Activated CD4-positive, alpha-beta T cell treated with anti-CD3 and anti-CD28 coated beads for 36 hours (primary cell): ENCODE measurements at places on chromosomes 11 and 22. TPM values are rescaled to one million over a fixed set of nuclear protein-coding genes. Genes with fewer than 3 reads are reported as not detected.

- peak; percentile 67 for DNase-seq
These were observed 18.9 kb downstream of the SHANK3 start for GRCh38 chr22:50691521-50691920.

DEUP1 gene
- not detected for total RNA-seq

MYO18B gene
- total RNA-seq: 0.53 TPM

DNA sequence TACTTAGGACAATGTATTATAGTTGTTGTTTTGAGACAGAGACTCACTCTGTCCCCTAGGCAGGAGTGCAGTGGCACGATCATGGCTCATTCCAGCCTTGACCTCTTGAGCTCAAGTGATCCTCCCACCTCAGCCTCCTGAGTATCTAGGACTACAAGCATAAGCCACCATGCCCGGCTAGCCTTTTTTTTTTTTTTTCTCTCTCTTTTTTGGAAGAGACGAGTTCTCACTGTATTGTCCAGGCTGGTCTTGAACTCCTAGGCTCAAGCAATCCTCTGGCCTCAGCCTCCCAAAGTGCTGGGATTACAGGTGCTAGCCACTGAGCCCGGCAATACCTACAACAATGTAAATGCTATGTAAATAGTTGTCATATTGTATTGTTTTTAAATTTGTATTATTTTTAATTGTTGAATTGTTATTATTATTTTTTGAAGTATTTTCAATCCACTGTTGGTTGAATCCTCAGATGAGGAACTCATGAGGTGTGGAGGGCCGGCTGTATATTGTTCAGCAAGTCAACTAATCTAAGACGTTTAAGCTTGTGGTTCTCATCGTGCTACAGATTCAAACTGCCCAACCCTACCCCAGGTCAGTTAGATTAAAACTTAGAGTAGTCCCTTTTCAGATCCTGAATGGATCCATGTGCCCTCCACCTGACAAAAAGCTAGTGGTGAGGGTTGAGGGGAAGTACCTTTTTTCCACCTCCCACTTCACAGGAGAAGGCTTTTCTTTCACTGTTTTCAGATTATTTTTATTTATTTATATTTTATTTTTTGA, 11.9 kb upstream of the ZNF280A start:
- DNase-seq: no peak

GRCh38 chr11:75195167-75195962, 44.5 kb downstream of the SLCO2B1 start:
- no peak for DNase-seq

DNA sequence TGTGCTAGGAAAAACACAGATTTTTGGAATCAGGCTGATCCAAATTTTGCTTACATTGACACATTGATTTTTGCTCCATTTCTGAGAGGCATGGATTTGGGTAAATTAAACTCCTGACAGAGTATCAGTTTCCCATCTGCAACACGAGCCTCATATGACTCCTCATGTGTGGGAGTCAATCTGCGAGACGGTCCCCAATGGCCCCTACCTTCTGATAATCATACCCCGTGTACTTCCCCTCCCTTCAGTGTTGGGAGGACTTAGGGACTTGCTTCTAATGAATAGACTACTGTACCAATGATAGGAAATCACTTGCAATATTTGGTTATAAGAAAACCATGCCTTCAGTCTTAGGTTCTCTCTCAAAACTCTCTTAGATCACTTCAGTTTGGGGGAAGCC, 302.7 kb downstream of the ETS1 start:
- peak; percentile 39 for DNase-seq

PEX26 gene
- 50.7 TPM for total RNA-seq

DNA sequence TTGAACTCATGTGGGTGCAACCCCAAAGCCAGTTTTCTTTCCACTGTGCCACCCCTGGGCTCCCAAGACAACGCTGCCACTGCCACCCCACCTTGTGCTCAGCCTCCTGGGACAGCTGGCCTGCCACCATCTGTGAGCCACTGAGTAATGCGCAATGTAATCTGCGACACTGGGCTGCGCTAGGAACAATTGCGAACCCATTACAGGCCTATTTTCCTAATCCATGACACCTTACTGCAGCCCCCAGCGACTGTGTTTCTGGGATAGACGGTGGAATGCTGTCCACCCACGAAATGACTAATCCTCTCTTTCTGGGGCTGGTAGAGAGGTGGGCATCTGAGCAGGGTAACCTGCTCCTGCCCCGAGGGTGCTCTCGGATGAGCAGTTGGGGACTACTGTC, 22.2 kb downstream of the FLRT1 start:
- no peak for DNase-seq

DNA sequence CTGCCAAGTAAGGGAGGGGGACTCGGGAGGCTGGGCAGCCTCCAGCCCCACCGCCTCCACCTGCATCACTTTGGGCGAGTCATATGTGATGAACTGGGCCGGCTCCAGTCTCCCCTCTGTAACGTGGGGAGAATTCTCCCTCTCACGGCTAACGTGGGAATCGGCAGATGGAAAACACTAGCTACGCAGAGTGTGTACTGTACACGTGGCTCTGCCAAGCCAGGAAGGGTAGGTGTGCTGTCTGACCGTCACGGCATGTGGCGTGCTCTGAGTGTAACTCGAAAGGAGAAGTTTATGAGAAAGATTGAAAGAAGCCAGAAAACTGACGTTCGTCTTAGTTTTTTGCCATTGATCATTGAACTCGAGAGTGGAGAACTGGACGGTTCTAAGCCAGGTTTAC, 13.7 kb downstream of the TRMU start:
- DNase-seq: no peak

- no peak for DNase-seq
These were observed 119.1 kb downstream of the CHST1 start for GRCh38 chr11:45546366-45546765.

DNA sequence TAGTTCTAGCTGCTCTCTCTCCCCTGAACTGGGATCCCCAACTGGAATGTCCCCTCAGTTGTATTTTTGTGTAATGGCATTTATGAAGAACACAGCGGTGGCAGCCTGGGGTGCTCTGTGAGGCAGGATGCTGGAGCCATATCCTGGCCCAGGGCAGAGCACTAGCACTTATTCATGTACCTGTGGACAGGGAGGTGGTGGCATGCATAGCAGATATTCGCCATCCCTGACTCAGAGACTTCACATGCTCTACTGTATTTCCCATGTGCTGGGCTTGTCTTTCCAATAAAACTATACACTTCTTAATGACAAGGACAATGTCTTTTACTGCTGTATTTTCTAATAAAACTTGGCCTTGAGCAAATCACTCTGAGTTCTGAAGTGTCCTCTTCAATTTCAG, 125.3 kb downstream of the ADAMTS15 start:
- DNase-seq: no peak

GAL gene
- 2.2 TPM for total RNA-seq

GRCh38 chr11:67111261-67111660, 7.8 kb upstream of the KDM2A start:
- DNase-seq: no peak

DNA sequence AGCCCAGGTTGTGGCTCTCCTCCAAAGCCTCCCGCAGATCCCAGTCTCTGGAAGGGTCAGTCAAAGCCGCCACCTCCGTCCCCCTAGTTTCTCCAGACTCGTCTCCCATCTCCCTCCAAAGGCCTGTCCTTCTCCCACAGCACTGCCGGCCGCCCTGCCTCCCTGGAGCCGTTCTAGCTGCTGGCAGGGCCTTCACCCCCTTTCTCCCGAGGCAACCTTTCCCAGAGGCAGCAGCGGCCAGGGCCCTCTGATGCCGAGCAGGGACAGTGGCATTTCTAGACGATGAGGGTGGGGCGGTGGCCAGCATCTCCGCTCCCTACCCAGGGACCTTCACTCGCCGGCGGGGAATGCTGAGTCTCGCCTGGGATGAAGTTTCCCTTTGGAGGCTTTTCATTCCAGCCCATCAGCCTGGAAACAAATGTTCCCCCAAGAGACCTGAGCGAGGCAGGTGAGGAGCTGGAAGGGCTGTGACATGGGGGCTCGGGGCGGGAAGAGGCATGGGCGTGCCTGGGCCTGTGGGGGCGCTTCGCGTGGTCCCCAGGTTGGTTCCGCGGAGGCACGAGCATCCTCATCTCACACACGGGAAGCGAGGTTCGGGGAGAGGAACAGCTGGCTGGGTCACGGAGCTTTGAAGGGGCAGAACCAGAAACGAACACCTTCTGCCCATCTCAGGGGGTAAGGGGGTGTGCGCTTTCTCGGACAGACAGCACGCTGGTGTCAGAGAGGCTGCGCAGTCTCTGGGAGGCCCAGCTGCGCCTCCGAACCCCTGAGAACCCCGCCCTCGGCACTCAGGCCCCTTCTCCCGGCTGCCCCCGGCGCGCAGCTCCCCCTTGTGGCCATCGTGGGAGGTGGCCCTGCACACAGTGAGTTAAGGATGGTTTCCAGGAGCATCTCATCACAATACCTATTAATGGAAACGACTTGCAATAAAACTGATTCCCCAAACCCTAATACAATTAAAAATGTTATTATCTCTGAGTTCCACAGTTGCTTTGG, 18.1 kb upstream of the KLHL35 start:
- peak; percentile 71 for DNase-seq

GRCh38 chr11:2742611-2743426, 43.0 kb upstream of the KCNQ1OT1 start:
- no peak for DNase-seq

OR10A2 gene
- not detected for total RNA-seq

APLP2 gene
- total RNA-seq: 34.6 TPM

GRCh38 chr11:7261578-7261977, 9.9 kb downstream of the SYT9 start:
- DNase-seq: no peak

ROBO4 gene
- total RNA-seq: not detected

GRCh38 chr11:2328021-2328420, 26.2 kb downstream of the TSPAN32 start:
- DNase-seq: no peak

- DNase-seq: no peak
These were observed 79.6 kb downstream of the PHF21B start for GRCh38 chr22:44930016-44930710.

GRCh38 chr22:49016909-49017481, 810.7 kb downstream of the BRD1 start:
- DNase-seq: no peak

GRCh38 chr11:19827399-19828135, 114.9 kb downstream of the NAV2 start:
- DNase-seq: no peak

OR5M8 gene
- not detected for total RNA-seq

DNA sequence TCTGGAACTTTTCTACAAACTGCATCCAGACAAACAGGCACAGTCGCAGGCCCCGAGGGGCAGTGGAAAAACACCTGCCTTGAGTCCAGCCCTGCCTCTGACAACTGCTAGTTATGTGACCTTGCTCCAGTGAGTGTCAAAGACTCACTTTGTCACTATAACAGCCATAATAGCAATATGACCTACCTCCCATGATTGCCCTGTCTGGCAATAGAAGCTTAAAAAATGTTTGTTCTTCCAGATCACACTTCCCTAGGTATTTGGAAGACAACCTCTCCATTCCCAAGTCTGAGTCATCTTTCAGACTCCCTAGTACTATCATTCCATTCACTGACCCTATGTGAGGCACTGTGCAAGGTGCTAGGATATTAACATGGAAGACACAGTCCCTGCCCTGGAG, 74.5 kb downstream of the RPL27A start:
- DNase-seq: no peak

OR51B4 gene
- total RNA-seq: not detected

DNA sequence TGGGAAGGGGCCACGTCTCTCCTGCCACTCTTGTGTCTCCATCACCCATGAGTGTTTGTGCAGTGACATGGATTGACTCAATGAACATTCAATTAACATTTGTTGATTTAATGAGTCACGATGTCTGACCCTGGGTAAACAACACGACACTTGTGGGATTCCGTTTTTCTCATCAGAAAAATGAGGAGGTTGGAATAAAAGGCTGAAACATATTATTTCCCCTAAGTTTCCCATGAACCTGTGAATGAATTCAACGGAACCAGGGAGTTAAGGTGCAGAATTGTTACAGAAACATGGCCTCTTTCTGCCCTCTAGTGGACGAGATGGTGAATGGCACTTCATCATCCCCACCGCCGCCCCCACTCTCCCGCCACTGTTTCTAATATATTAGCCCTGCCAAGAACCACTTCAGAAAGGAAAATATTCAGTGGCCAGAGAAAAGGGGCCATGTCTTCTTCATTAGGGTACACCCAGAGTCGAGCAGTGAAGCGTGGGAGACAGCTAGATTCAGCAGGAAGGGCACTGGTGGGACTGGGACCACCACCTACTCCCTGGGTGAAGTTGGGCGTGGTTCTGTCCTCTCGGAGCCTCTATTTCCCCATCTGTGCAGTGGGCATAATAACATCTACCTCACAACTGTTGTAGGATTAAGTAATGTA, 46.3 kb upstream of the SYT13 start:
- DNase-seq: peak; percentile 51

DNA sequence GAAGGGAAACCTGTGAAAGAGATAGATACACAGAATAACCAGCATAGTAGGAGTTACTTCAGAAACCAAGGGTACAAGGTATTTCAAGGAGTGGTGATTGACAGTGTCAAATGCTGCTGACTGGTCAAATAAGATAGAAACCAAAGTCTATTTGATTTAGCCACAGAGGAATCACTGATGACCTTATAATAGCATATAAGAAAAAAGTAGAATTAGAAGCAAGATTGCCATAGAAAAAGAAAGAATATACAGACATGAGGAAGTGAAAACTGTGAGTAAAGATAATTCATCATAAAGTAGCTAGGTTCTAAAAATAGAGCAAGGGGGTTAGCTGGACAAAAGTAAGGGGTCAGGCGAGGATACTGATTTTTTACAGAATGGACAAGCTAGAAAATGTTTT, 14.2 kb downstream of the ZBTB44 start:
- DNase-seq: no peak

TMEM86A gene
- total RNA-seq: 0.26 TPM

GRCh38 chr11:61762798-61763197, 10.4 kb downstream of the MYRF start:
- DNase-seq: no peak

CASP4 gene
- 59.1 TPM for total RNA-seq

- DNase-seq: no peak
These were observed 1.3 kb downstream of the TOLLIP start for GRCh38 chr11:1307998-1308742.

GRCh38 chr11:70471254-70471653, 72.9 kb downstream of the CTTN start:
- DNase-seq: peak; percentile 49

MIOX gene
- 0.44 TPM for total RNA-seq

DNA sequence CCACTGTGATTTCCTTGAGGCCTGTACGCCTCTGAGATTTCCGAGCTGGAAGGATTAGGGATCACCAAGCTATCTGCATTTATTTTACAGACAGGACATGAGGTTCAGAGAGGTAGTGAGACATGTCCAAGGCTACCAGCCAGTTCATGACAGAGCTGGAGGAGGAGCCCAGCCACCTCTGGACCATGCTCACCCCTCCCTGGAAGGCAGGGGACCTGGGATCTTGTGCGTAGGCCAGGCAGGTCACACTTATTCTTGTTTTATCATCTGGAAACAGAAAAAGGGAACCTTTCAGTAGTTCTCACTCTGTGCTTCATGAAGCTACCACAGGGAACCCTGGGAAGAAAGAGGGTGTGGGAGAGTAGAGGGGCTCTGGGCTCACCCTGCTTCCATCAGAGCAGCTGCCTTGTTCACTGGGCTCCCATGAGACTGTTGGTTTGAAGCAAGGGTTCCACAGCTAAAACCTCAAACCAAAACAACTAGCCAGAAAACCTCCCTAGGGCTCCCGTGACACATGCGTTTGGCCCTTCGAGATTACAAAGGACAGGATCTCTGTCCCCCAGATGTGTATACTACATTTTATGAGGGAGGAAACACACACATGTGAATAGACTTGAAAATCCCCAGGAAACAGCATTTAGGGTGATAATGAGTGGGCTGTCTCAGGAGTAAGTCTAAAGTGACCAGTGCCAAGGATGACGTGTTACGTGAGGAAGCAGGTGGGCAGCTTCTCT, 106.4 kb downstream of the DSCAML1 start:
- no peak for DNase-seq
